ENCODE measurements at places on chromosomes 1 and 21.
A peak's percentile ranks its signal among the peaks of the same experiment; 100 is the strongest.

- no peak for DNase-seq
Observed at GRCh38 chr1:48043622-48044021, 46.4 kb upstream of the TRABD2B start.

DNA sequence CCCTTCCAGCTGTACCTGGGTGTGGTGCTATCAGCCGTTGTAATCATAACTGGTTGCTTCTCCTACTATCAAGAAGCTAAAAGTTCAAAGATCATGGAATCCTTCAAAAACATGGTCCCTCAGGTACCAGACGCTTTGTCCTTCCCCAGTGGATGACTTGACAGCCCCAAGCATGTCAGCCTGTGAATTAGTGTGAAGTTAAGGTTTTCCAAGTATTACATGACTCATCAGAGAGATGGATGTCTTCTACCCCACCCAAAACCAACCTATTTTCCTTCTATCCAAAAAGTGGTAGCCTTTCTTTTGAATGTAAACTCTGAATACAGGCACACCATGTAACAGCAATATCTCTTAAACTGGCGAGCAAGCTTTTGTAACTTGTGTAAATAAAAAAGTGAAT lies 15.1 kb downstream of the ATP1A1 start:
- no peak for DNase-seq

DNA sequence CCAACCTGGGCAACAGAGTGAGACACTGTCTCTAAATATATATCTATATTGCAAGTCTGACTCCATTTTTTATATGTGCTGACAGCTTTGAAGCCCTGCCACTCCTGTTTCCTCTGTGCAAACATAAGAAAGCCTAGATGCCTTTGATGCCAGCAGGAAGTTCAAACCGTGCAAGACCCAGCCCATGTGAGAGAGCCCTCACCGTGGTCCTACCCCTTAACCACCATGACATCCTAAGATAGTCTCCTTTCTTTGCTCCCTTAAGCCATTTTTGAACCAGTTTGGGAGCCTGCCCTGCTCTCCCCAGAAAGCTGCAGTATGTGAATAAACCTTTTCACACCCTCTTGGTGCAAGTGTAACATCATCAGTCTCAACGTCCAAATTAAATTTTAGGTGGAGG lies 3.7 kb upstream of the DIPK1A start:
- peak; percentile 39 for DNase-seq

GRCh38 chr1:202155478-202156021 lies 4.9 kb downstream of the PTPN7 start:
- DNase-seq, result no peak

DNA sequence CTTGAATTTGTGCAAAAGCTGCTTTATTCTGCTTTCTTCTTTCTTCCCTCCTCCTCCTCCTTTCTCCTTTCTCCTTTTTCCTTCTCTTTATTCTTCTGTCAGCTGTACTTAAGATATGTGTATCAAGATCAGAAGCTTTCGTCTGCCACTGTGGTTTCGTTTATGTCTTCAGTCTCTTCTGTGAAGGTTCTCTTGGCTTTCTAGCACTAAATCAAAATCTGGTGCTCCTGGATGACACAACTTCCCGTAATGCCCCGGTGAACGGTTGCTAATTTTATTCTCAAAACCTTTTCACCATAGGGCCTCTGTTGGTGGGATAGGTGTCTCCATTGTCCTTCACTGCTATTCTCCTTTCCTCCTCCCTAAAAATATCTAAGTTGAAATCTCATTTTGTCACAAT lies 5.0 kb downstream of the ATF6 start:
- no peak for DNase-seq

GRCh38 chr21:37737507-37737906 lies 178.8 kb downstream of the KCNJ6 start:
- no peak for DNase-seq

- DNase-seq, result no peak
Observed at GRCh38 chr1:14220324-14220723, 378.2 kb upstream of the KAZN start.
